Fibroblast of skin of abdomen (primary cell): ENCODE measurements at places on chromosomes 6 and 20.

- peak; percentile 32 for DNase-seq
These were observed 156.1 kb downstream of the ADAT2 start for GRCh38 chr6:143294265-143294860.

GRCh38 chr6:26155061-26155930, 68.1 kb downstream of the HFE start:
- peak; percentile 51 for DNase-seq

- DNase-seq: peak; percentile 52
These were observed 58.2 kb downstream of the SMAP1 start for GRCh38 chr6:70725817-70726415.

GRCh38 chr20:50408526-50409364, 101.4 kb upstream of the PTPN1 start:
- DNase-seq: no peak

DNA sequence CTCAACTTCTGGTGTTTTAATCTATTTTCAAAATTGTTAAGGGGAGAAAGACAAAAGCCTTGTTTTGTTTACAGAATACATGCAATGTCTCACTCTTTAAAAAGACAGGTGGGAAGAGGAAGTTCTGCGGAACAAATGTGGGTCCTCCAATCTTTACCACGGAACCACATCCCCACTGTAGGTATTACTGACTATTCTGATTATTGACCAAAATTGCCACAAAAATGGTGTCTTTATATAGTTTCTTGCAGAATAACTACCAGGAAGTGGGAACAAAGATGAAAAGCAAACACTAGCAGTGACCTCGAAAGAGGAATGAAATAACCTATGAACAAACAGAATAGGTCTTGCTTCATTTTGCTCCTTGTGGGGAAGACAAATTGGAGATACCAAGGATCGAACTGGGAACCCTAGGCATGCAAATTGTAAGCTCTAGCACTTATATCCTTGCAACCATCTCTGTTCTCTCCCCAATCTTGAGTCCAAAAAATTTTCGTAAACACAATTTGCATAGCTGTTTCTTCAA, 106.7 kb downstream of the GPX5 start:
- no peak for DNase-seq

- peak; percentile 83 for DNase-seq
These were observed 112.8 kb upstream of the JARID2 start for GRCh38 chr6:15132854-15133670.

DNA sequence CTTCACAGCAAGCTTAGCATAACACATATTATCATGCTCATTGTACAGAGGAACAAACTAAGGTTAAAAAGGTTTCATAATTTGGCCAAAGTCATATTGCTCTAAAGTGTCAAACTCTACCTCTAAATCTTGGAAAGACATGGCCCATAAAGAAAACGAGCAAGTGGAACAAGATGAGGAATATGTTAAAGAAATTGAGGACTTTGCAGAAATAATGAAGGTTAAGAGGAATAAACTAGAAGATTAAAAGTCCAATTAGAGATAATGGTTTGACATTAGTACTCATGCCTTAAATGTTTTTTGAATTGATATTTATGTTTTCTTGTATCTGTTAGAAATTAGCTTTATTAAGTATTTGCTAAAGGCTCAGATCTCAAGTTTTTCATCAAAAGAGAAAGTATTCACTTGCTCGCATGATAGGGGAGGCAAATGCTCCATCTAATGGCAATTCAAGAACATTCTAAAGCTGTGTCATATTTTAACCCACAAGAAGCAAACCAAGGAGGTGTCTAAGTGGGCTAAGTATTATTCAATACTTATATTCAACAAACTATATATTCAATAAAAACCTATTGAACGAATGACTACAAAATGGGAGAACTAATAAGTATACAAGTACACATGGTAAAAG, 192.9 kb upstream of the SPTLC3 start:
- no peak for DNase-seq

GRCh38 chr6:105537981-105538578, 135.2 kb upstream of the PREP start:
- DNase-seq: no peak

DNA sequence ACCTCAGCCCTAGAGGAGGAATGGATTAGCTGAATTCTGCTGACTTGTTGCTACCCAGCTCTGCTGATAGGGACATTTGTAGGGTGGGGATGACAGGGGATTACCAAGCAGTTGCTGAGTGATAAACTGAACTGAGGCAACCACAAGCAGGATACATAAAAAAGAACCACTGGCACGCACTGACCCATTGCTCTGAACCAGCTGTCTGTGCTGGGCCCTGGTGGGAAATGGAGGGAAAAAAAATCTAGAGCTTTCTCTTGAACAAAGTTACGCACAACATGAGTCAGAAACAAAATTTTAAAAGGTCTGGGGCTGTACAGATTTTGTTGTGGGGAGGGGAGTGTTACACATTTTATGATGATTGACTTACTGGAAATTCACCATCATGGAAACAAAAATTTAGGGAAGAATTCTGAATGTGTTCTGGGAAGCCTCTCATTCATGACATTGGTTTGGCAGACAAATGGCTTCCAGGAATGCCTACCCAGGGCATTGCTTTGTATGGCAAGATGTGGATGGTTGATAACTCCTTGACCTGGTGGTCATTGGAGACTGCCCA, 37.7 kb downstream of the FOXO3 start:
- DNase-seq: peak; percentile 81

- DNase-seq: no peak
These were observed 956.1 kb downstream of the PHF3 start for GRCh38 chr6:64591676-64592036.

GRCh38 chr6:82397962-82398692, 34.5 kb downstream of the TPBG start:
- peak; percentile 68 for DNase-seq

DNA sequence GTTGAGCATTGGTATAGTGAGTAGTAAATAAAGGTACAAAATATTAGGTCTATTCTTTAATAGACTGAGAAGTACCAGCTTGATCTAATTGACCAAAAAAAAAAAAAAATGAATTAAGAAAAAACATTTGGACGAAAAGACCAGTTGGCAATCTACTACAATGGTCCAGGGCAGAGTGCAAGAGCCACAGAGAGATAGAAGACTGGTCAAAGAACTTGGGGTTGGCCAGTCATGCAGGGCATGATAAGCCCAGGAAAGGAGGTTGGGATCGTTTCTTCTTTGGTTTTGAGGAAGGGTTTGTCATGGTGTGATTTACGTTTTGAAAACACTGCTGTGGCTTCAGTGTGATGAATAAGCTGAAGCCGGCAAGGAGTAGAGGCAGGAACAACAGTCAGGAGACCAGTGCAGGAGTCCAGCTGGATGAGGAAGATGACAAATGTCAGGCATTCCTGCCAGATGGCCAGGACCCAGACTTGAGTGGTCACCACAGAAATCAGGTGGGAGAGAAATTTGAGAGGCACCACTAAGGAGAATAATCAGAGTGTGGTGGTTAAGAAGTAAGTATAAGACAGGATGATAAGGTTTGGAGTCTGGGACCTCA, 14.0 kb downstream of the SMLR1 start:
- peak; percentile 24 for DNase-seq

DNA sequence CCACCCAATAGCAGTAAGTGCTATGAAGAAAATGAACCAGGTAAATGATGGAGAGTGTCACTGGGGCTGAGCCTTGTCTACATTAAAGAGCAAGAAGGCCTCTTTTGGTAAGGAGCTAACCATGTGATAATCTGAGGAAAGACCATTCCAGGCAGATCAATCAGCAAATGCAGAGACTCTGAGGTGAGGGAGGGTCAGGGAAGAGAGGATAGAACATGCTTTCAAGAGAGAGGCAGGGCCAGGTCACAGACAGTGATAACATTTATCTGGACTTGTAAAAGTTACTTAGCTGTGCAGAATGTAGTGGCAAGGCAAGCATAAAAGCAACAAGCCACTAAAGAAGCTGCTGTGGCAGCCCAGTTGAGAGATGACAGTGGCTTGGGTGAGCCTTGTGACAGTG, 197.3 kb downstream of the TASP1 start:
- DNase-seq: no peak

DNA sequence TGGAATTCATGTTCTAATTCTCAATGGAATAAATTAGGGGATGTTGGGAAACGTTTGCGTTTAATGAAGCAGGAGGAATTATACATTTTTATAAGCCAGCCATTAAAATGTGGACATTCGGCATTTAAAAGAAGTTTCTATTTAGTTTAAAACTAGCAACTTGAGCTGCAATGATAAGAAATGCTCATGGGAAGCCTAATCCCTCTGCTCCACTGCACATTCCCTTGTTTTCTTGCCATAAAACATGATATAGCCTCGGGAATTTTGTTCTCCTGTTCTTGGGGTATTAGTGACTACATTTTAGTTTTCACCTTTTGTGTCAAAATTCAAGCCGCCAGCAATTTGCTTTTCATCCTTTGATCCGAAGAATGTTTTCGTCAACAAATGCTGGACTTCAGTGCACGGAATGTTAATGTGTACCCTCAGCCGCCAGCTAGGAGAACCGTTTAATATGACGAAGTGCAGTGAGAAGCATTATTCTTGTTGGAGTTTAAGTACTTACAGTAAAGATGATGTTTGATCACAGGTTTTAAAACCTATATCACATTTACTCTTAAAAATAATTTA, 137.9 kb downstream of the HIVEP1 start:
- no peak for DNase-seq

DNA sequence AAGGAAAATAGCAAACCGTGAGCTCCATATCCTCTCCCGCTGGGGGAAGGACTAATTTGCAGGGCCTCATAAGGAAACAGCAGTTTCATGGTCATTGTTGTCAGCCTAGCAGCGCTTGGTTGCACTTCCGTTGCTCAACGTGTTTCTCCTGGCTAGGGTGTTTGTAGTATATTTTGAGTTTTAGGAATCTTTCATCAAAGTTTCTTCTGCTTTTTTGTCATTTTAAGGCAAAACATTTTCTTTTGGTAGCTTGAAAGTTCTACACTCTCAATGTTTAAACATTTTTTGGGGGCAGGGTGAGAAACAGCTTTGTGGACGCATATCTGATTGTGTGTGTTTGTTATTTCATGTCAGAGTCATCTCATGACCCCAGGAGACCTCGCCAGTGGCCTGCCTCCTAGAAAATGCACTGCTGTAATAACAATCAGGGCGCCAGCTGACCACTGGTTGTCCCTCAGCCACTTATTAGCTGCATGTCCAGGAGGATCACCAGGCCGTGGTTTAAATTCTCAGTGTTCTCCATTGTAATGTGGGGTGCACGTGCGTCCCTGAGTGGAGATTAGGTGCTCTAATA, 20.6 kb downstream of the JARID2 start:
- DNase-seq: no peak

DNA sequence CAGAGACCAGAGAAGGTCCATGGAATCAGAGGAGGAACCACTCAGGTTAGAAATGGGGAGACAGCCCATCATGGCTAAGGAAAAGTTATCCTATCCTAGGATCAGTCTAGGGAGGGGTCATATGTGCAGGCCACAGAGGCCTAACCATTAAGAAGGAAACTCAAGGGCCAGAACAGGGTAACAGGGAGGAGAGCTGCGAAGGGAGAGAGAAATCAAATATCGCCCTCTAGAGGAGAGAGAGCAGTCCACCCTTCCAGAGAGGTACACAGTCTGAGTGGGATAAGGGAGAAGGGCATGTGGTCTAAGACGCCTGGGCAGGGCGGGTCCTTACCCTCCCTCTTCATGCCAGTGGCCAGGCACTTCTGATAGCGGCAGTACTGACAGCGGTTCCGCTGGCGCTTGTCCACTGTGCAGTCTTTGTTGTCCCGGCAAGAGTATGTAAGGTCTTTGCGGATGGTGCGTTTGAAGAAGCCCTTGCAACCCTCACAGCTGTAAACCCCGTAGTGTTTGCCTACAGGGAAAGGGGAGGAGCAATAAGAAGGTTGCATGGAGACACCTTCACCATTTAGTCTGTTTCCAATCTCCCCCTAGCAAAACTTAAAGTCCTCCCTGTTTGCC, 2.9 kb downstream of the RXRB start:
- DNase-seq: peak; percentile 51

- no peak for DNase-seq
These were observed 15.7 kb upstream of the SLC13A3 start for GRCh38 chr20:46666818-46667515.

DNA sequence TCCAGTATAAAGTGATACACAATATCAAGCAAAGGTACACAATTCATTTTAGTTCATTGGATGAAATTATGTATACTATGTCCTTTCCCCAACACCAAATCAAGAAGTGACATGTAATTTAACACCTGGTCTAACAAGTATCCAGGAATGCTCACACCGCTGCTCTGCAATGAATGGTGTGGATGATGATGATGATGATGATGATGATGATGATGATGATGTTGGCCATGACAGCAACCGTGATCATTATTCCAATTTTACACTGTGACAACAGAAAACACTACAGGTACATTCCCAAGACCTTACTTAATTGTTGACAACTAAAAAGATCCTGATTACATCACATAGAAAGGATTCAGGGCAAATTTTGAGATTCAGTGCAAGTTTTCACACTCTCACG, 622.0 kb downstream of the PHF3 start:
- no peak for DNase-seq

- no peak for DNase-seq
These were observed 994.4 kb downstream of the EYS start for GRCh38 chr6:64712606-64713005.

- DNase-seq: no peak
These were observed 218.2 kb downstream of the C6orf118 start for GRCh38 chr6:165091121-165091785.

- DNase-seq: peak; percentile 43
These were observed 8.9 kb upstream of the IGF2R start for GRCh38 chr6:159959976-159960384.

DNA sequence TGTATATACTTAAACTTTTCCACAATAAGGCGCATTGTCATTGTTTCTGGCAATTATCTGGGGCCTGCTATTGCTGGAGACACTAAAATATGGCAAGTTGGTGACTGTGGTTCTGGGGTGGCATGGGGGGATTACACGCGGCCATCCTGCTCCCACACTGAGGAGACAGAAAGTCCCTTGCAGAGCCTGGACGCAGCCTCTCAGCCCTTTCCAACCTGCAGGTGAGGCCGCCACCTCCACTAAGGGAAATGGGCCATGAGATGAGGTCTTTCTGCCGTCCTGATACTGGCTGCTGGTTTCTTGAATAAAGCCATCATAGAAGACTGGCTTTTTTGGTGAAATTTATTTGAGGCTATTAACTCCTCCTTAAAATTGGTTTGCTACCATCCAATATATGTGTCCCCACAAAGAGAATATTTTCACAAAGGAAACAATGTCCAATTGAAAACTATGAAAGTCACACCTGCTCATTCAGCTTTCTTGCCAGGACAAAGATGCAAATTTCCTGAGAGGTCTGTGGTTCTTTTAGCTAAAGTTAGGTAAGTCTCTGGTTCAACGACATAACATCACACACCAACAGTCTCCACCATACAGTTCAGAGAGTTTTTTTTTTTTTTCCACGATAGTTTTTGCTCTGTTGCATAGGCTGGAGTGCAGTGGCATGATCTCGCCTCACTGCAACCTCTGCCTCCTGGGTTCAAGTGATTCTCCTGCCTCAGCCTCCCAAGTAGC, 13.0 kb downstream of the TXNDC5 start:
- no peak for DNase-seq

DNA sequence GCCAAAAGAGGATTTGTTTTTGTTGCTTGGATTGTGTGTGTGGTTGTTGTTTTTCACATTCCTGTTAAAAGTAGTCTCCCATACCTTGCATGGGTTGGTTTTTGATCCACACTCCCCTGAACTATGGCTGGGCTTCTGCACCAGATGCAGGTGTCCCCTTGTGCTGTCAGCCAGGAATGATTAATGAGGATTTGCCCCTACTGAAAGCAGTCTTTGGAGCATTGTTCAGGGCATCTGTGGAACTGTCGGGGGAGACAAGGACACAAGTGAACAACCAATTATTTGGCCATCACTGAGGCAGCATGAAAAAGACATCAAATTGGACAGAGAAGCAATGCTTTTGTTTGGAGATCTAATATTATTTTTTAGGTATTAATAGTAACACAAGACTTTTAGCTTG, 373.2 kb upstream of the MMS22L start:
- DNase-seq: no peak
